ENCODE measurements at places on chromosomes 7 and 10.

DNA sequence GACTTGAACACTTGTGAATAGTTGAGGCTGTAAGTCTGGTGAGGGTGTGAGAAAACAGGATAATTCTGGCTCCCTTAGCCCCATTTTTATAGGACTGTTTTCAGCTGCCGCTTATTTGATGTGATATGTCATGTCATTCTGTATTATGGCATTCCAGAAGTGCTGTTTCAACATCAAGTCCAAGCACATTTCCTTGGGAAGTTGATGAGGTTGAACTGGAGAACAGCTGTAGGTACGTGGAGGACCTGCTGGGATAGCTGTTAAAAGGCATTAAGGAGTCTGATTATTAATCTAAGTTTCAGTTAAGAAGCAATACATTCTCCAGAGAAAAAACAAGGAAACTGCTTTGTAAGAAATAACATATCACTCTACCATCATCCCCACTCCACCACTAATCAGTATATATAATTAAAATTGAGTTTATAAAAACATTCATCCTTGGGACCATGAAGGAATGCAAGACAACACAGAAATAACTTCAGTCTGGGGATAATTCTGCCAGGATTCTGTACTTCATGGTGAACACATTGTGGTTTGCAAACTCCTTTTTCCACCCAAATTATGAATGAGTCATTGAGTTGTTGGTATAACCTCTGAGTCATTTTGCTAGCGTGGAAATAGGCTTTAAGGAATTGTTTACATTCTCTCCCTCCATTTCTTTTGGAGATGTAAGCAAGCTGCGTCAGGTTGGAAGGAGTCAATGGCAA, 39.9 kb upstream of the TMEM229A start:
- no peak for DNase-seq

DNA sequence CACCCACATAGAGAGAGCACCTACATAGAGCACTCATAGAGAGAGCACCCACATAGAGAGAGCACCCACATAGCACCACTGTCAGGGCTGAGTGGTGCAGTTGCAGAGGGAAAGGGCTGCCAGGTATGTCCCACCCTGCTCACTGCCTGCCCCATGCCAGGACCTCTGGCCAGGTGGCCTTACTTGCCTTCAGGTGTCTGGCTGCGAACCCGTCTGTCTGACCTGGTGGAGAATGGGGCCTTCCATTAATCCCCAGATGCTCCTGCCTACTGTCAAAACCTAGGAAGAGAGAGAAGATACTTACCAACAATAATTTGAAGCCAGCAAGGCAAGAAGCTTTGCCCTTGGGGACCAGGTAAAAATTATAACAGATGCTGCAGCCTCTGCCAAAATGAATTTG, 51.1 kb downstream of the INSIG1 start:
- no peak for DNase-seq

- no peak for DNase-seq
Measured at GRCh38 chr10:77168161-77168560, 469.4 kb downstream of the KCNMA1 start.

DNA sequence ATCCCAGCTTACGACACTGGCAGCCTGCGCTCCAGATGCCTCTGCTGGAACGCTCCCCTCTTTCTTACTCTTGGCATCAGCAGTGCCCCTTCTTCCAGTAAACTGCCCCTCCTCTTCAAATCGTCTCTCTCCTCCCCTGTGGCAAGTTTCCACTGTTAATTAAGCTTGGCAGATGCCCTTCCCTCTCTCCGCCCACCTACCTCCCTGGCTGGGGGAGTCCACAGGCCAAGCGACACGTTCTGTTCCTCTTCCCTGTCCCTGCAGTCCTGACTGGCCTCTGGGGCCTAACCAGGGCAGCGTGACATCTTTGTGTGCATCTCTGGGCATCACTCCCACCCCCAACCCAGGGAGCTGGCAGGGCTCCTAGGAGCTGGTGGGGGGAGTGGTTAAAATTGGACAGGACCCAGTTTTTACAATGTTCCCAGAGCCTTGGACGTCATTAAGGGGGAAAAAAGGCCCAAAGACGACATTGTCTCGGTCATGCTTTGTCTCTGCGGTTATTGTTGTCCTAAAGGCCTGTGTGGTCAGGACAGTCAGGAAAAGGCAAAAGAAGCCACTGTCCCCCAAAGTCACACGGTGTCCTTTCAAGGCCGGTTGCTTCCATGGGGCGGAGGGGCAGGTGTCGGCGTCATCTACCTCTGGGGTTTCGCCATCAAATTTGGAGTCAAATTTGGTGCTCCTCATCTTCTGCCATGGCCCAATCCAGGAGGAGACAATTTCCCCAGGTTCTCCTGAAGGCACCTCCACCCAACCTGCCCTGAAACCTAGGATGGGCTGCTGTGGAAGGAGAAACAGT, 54.2 kb downstream of the DLG5 start:
- DNase-seq, result peak; percentile 92

- no peak for DNase-seq
Measured at GRCh38 chr10:44949127-44949802, 10.3 kb upstream of the RASSF4 start.

DNA sequence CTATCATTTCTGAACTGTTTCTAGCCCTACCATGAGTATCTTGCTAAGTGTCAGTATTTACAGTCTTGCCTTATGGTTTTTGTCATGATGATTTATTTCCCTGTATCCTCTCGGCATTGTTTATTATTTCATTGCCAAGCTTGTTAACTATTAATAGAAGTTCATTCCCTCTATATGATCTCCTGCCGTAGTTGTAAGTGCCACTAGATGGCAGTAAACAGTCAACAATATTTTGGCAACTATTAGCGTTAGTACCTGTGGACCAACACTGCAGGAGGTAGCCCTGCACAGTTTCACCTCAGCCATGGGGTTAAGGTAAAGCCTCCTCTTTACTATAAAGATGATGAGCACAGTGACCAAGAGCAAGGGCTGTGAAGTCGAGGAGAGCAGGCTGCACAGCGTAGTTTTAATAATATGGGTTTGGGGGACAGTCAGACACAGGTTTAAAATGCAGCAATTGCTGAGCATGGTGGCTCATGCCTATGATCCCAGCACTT, 26.1 kb upstream of the CCNJ start:
- DNase-seq, result no peak

DNA sequence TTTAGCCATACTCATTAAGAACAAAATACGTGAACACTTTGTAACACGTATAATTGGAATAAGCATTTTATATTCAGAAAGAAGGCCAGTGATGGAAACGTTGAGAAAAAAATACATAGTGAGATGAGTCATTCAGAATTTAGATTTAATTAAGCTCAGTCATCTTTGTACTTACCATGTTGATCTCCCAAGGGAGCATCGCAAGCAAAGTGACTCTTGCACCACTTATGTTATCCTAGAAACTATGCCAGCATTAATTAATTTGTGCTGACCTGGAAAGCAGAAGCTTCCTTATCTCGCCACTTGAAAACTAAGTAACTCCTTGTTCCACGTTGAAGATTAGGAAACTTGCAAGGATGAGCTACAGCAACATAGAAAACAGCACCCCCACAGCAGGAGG, 9.7 kb upstream of the MPP7 start:
- no peak for DNase-seq

- no peak for DNase-seq
Measured at GRCh38 chr7:6631605-6632004, 5.5 kb upstream of the ZNF316 start.

- no peak for DNase-seq
Measured at GRCh38 chr10:132296666-132297443, 10.9 kb downstream of the STK32C start.

DNA sequence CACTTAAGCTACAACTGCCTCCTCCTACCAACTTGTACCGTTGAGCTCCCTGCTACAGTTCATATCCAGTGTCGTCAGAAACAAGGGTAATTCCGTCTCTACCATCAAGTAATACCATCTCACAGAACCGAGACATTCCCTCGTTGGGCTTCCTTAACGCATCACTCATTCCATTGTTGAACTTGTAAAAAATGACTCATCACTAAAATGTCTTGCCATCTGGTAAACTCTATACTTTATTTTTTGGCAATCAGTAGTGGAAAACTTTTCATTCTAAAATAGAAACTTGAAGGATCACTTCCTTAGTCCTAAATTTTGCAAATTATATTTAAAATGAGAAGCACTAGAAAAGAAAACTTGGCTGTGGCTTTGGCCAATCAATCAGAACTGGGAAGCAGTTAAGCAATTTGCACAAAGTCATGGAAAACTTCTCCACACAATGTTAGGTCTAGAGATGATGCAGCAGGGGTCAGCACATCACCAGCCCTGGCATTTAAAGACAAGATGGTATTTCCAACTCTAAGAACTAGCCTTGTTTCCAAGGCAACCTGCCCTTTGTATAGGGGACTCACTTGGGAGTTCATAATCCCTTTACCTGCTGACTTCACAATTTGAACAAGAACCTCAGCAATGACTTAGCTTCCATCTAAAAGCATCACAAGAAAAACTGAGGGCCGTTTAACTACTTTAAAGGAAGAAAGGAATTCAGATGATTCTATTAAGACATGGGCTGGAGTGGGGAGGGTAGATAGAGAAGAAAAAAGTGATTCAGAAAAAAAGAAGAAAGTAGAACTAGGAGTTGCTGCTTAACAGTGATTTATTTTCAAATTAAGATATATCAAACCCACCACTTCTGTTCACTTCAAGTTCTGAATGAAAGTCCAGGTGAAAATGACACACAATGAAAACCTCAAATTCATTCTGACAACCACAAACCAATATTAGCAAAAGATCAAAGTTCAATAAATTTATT, 288.1 kb downstream of the PARD3 start:
- no peak for DNase-seq

- no peak for DNase-seq
Measured at GRCh38 chr10:45578384-45578971, 94.1 kb downstream of the ZFAND4 start.

DNA sequence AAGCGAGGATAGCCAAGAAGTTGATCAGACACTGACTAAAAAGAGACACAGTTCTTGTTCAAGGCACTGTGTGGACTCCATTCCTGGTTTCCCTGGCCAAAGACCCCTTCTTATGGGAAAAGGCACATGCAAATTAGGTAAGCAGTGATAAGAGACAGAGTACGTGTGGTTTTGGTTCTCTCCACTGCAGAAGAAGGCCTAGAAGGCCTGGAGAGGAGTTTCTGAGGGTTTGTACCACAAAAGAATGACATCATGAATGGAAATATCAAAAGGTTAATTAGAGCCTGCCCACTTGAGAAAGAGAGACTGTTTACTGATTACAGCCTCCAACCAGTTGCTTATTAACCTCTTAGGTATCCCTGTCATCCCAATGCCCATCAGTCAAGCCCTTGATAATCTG, 137.5 kb downstream of the ZNF365 start:
- no peak for DNase-seq

- no peak for DNase-seq
Measured at GRCh38 chr10:115624448-115624847, 531.3 kb downstream of the ATRNL1 start.

GRCh38 chr7:155764438-155764793, 47.8 kb downstream of the SHH start:
- no peak for DNase-seq

- no peak for DNase-seq
Measured at GRCh38 chr7:19939746-19940145, 166.3 kb upstream of the TMEM196 start.

DNA sequence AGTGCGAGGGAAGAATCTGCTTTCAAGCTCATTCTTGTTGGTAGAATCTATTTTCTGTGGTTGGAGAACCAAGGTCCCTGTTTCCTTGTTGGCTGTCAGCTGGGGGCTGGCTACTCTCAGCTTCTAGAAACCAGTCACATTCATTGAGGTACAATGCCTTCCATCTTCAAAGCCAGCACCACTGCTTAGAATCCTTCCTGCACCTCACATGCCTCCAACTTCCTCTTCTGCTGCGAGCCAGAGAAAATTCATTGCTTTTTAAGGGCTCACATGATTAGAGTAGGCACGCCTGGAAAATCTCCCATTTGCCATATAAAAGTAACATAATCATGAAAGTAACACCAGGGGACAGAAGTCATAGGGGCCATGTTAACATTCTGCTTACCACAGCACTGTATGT, 28.7 kb downstream of the TES start:
- DNase-seq, result no peak

DNA sequence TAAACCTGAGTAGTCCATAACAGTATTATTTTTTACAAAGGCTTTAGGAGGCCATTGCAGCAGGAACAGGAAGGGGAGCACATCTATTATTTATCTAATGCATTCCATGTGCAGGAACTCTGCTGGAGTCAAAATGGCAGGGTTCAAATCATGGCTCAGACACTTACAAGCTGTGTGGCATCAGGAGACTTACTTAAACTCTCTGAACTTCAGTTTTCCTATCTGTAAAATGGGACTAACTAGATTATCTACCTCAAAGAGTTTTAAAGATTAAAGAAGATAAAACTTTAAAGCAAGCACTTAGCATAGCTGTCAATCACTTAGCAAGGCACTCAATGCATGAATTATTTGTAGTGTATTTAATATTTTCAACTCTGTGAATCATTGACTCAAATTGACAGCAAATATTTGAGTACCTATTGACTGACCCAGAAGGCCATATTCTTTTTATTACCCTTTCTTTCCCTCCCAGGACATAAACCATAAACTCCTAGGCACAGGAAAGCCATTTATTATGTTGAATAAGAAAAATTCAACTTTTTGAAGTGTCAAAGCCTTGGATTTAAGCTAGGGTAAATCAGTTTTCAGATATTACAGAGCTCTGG, 115.8 kb upstream of the FAM204A start:
- DNase-seq, result no peak

GRCh38 chr10:49526619-49527018, 12.3 kb downstream of the ERCC6 start:
- no peak for DNase-seq

DNA sequence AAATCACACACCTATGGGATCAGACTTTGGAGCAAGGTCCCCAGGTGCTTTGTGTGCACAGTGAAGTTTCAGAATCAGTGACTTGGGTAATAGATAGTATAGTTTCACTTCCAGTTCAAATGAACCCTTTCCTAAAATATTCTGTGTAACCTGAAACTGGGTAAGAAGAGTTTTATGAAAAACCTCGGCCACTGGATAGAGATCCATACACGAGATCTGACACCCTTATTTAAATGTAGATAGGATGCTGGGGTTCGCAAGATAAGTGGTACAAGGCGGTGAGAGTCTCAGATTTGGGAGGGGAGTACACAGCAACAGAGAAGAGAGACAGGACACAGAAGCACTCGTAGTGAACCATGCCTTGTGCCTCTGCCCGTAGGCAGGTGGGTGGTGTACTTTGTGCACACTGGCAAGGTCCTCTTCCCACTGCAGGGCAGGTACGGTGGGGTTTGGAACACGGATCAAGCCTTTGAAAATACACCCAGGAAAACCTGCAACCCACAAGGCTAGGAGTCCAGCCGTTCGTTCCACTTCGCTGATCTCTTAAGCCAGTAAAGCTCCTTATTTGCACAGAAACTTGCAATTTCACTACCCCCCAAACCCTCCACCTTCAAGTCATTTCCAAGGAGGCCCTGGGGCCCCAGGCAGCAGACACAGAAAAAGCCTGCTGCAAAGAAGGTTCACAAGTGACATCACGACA, 162.8 kb downstream of the USP6NL start:
- no peak for DNase-seq

DNA sequence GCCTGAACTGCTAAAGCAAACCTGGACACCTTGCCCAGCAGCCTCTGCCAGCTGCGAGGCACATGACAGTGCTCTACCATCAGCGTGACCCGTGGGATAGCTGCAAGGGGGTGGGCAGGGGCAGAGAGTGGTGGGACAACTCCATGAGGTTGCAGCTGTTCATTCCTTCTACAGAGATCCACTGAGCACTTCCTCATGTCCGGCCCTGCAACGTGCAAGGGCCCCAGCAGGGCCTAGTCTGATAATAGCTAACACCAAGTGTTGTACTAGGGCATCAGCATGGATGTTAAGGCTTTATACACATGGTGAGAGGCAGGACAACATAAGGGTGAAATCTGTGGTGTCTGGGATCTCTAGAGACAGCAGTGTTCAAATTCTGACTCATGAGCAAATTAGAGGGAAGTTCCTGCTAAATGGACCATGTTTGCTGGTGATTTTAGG, 14.3 kb downstream of the NOD1 start:
- no peak for DNase-seq
